ENCODE measurements at places on chromosomes 16 and 17. TPM values are rescaled to one million over a fixed set of nuclear protein-coding genes. Genes with fewer than 3 reads are reported as not detected.

- DNase-seq: no peak
Observed at GRCh38 chr17:60155815-60156214, 6.0 kb downstream of the CA4 start.

DNA sequence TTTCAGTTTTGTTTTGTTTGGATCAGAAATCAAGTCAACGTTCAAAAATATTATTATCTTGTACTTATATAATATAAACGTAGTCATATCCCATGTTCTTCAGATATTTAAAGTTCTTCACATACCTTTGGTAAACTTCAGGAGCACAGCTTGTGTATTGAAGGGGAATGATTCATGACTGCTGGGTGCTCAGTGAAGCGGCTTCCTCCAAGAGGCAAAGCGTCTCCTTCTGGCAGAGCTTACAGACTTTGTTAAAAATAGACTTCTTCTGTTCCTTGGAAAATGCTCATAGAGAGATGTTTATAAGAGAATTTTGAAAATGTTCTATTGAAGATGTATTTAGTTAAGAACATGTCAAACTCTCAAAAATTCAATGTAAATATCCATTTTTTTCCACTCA lies 155.6 kb upstream of the CNTNAP4 start:
- no peak for DNase-seq

- no peak for DNase-seq
Observed at GRCh38 chr16:58099097-58099955, 29.9 kb downstream of the CFAP20 start.

DNA sequence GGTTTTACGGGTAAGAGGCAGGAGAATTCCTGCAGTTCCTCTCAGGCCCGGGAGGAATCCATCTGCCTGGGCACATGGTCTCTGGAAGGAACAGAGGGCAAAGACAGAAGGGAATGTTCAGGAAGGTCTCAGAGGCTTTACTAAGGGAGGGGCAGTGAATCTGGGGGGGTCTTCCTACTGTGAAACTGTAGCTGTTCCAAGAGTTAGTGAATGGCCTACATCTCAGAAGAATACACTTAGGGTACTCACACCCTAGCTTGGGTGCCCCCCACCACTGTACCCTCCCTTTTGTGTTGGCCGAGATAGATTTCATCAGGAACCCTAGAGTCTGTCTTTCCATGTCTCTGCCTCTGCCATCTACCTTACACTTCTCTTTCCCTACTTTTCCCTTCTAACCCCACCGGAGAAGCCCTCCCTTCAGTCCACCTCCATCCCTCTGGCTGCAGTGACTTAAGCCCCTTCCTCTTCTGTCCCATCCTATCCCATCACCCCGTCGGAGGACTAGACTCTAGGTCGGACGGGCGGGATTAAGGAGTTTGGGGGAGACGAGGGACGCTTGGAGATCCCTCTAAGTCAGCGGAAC lies 316 bp downstream of the DLG4 start:
- DNase-seq: no peak

AIPL1 gene
- not detected for total RNA-seq

All from A172 (cell line).